ENCODE measurements at places on chromosomes 6 and 20. TPM values are rescaled to one million over a fixed set of nuclear protein-coding genes. Genes with fewer than 3 reads are reported as not detected.

GRCh38 chr6:37089783-37090182, 80.2 kb upstream of the PIM1 start:
- DNase-seq = no peak

RBM24 gene
- total RNA-seq = 3.1 TPM

DNA sequence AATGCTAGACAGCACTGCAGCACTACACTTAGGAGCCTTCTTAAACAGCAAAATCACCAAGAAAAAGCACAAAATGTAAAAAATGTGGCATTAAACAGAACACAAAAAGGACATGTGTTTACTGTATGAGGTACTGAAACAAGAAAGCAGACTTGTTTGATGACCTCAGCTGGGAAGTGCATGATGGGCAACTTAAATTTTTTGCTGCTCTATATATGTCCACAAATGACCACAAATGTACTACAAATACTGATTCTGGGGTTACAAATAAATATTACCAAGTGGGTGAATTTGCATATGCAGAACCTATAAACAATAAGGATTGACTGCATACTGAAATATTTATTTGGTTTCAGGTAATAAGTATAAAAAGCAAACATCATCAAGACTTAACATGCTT, 13.1 kb downstream of the RAB23 start:
- DNase-seq = no peak

NHSL1 gene
- total RNA-seq = 57.6 TPM

DNA sequence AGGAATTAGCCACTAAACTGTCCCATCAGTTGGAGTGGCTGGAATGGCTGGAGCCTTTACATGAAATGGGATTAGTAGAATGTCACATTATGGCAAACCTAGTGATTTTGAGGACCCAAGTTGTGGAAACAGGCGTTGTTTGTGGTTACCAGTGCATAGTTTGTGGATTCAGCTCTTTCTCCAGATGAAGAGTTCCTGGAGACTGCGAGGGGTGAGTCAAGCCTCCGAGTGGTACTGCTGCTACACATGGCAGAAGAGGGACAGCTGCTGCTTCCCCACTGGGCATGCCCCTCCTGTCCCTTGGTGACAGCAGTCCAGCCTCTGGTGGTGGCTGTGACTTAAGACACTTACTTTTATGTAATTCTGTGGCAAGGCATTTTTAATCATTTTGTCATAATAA, 94.2 kb upstream of the SCP2D1 start:
- no peak for DNase-seq

- no peak for DNase-seq
These were observed 184.7 kb downstream of the CDKAL1 start for GRCh38 chr6:20718705-20719653.

PPP1R3D gene
- total RNA-seq = 12.6 TPM

- DNase-seq = no peak
These were observed 89.1 kb downstream of the AFG1L start for GRCh38 chr6:108383981-108384380.

GRCh38 chr6:157717340-157717748, 105.7 kb upstream of the SNX9 start:
- DNase-seq = no peak

DNA sequence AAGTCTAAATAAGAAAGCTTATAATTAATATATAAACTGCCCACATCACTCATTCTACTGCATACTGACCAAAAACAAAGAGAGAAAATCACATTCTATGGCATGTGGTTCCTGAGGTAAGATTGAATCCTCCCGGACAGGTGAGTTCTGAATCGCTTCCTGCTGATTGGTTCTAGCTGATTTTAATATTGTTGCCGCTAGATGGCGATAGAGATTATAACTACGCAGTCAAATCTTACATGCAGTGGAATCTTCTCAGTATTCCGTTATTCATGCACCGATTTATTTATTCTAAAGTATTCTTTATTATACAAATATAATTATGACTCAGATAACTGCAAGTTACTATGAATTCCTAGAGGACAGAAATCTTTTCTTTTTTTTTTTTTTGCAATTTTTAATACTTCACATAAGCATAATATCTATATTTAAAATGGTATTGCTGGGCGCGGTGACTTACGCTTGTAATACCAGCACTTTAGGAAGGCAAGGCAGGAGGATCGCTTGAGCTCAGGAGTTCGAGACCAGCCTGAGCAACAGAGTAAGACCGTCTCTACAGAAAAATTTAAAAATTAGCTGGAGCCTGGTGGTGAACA, 24.2 kb upstream of the TMX4 start:
- no peak for DNase-seq

FOXF2 gene
- total RNA-seq = 5.5 TPM
